ENCODE measurements at places on chromosomes 12 and 14.

GRCh38 chr12:108455706-108456105, 59.4 kb upstream of the FICD start:
- no peak for DNase-seq

DNA sequence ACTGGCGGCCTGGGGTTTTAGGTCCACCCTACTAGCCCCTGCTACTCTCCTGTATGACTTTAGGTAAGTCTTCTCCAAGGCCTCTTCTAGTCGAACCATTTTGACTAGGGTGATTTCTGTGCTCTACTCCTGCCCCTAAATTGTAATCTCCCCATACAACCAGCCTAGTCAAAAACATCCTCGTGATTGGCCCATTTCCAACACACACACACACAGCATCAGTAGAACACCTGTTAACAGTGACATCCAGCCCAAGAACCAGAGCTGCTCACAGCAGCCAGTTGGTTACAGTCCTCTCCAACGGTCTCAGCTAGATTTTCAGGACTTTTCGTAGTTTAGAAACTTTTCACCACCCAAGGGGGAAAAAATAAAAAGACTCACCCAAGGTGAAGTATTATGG, 30.9 kb downstream of the NT5DC3 start:
- DNase-seq, result no peak

DNA sequence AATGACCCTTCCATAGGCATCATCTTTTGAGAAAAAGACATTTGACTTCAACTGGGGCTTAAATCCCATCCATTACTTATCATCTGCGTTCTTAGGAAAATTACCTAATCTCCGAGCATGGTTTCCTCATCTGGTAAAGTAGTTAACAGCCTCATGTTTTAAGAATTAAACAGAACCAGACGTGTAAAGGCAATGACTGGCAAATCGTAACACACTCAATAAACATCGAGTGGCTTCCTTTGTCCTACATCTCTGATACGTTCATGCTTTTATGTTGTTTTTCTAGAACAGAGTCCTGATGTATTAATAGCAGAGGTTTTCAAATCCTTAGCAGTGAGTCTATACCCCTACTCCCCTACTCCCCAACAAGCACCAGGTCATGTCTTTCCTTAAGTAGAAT, 189.7 kb upstream of the RGS6 start:
- DNase-seq, result no peak

- no peak for DNase-seq
Observed at GRCh38 chr14:51950007-51950406, 39.3 kb upstream of the RTRAF start.

- no peak for DNase-seq
Observed at GRCh38 chr14:64684091-64684490, 20.1 kb upstream of the PLEKHG3 start.

- no peak for DNase-seq
Observed at GRCh38 chr12:74891083-74891668, 318.5 kb downstream of the KCNC2 start.

DNA sequence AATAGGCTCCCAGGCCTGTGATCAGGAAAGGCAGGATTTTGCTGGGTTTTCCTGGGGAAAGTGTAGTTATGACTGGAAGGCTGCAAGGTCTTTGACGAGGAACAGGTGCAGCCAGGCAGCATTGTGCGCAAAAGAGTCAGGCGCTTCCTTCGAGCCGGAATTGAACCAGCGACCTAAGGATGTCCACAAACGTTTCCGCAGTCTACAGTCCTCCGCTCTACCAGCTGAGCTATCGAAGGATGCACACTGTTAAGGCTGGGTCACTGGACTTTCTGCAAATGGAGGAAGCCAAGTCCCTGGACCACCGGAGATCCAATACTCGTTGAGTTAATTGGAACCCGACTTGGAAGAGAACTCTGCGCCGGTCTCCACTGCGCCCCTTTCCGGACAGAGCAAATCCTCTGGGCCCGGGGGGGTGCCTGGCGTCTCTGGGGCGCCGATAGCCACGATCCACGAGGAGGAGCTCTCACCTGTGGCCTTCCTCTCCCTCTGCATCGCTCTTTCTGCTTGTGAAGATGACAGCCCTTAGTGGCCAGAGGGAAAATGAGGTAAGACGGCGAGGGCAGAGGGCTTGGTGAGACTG, 18.4 kb upstream of the OR6S1 start:
- DNase-seq, result no peak

GRCh38 chr12:60693019-60693626, 1097.3 kb downstream of the SLC16A7 start:
- DNase-seq, result no peak

- no peak for DNase-seq
Observed at GRCh38 chr12:85627584-85627983, 208.6 kb downstream of the RASSF9 start.

DNA sequence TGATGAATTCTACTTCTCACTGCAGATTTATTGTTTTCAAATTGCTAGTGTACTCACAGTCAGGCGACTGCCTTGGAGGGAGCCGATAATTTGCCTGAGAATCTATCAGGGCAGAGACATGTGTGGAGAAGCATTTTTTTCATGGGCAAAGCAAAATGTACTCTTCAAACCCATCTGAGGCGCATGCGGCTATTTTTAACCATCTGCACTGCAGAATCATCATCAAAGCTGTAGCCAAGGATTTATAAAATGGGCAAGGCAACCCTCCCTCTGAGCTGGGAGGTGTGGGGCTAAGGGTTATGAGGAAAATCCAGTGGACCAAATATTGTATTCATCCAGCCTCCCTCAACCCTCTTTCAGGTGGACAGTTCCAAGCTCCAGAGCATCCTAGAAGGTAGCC, 37.7 kb downstream of the BEST3 start:
- no peak for DNase-seq

- no peak for DNase-seq
Observed at GRCh38 chr14:101075025-101075800, 171.7 kb upstream of the RTL1 start.

GRCh38 chr14:76351941-76352340, 24.0 kb upstream of the ESRRB start:
- no peak for DNase-seq

- peak; percentile 77 for DNase-seq
Observed at GRCh38 chr14:106268013-106268727, 741.8 kb downstream of the TMEM121 start.

GRCh38 chr12:123026094-123026853, 45.8 kb downstream of the ARL6IP4 start:
- no peak for DNase-seq

Measured in CD4-positive, alpha-beta T cell treated with Interleukin-2 at 100 ng/mL for 4 hours (primary cell).